ENCODE measurements at places on chromosomes 1 and 21.

DNA sequence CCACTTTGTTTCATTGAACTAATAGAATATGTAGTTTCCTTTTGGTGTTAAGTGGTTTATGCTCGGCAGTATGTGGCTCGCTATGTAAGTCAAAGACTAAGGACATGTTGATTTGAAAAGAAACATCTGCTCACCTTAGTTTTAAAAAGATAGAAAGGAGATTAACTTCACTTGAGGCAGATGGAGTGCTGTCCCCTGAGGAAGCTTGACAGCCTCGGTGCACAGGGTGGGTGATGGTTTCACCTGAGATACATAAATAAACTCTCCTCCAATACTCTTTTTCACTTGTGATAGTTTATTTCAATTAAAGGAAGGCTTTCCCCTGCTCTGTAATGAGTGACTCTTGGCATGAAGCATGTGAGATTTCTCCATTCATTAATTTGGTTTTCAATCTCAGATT lies 70.8 kb upstream of the FMN2 start:
- no peaks in the 10 kb centered on the region for H3K27me3 ChIP-seq
- no peak overlapping the region for H3K4me3 ChIP-seq
- no peaks in the 10 kb centered on the region for H3K36me3 ChIP-seq
- no peak overlapping the region for H3K27ac ChIP-seq

DNA sequence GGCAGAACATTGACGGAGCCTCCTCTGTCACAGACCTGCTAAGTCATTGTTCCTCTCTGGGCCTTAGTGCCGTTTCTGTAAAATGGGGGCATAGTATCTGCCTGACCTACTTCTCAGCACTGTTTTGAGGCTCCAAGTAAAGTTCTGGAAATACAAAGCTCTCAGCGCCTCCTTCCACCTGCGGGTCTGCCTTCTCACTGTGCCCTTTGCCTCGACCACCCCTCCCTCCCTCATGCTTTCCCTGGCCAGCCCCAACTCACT lies 15.4 kb upstream of the WASF2 start:
- H3K4me3 ChIP-seq, result no peak overlapping the region
- DNase-seq, result no peak
- H3K27me3 ChIP-seq, result no peaks in the 10 kb centered on the region

DNA sequence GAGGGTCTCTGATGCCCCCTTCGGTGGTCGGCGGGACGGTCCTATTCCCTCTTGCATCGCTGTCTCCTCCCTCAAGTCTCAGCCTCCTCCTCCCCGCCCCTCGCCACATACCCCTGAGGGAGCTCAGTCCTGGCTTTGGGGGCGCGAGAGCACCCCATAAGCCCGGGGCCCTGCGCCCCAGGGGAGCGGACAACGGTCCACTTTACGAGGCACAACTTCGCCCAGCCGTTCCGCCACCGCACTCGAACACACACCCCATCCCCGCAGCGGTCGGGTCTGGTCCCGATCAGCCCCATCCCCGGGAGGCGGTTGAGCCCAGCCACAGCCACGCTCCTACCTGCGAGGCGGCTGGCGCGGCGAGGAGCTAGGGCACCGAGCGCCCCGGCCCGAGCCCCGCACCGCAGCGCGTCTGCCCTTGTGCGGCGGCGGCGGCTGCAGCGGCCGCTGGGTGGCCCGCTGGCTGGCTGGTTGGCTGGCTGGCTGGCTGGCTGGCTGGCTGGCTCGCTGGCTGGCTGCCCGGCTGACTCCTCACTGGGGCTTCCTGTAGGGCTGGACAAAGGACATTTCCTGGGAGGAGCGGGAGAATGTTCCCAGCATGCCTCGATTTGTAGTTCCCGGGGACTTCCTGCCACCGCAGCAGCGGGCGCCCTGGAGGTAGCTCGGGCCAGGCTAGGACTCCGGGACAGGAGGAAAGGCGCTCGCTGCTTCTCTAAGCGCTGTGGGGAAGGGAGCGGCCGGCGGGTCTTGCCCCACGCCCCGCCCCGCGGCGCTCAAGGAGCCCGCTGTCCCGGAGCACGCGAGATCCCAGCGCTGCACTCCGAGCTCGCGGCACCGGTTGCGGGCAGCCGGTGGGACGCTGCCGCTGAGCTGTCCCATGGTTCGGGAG lies at the start of gene ZNF697:
ZNF697 (minus strand) TSS at position 533 of the 886 bp plus-strand sequence. CDS start 22,166 bp downstream, outside the sequence.
- peaks cover 21% of the 10 kb centered on the region for H3K27me3 ChIP-seq
- H3K4me1 ChIP-seq, result peaks cover 15% of the 10 kb centered on the region
- H3K4me3 ChIP-seq, result peak within 1 kb of the TSS; percentile 99
- H3K27ac ChIP-seq, result no peak within 1 kb of the TSS

GRCh38 chr1:11749203-11749689 lies 12.7 kb upstream of the C1orf167 start:
- no peaks in the 10 kb centered on the region for H3K36me3 ChIP-seq
- H3K4me1 ChIP-seq, result peaks cover 14% of the 10 kb centered on the region
- peak; percentile 49 for DNase-seq
- no peak overlapping the region for H3K4me3 ChIP-seq
- no peaks in the 10 kb centered on the region for H3K27me3 ChIP-seq

DNA sequence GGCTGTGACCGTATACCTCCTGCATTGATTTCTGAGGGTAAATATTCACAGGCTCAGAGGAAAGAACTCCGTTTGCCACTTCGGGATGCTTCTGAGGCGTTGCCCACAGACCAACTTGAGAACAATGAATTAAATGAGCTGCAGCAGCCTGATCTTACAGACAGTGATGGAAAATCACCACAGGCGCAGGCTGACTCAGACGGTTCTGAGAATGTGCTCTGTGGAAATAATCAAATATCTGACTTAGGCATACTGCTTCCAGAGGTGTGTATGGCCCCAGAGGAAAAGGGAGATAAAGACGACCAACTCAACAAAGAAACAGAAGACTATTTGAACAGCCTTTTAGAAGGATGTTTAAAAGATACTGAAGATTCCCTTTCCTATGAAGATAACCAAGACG lies 76.7 kb upstream of the SCCPDH start:
- no peak for DNase-seq
- H3K27ac ChIP-seq, result no peak overlapping the region
- no peak overlapping the region for H3K4me3 ChIP-seq
- peaks cover 3% of the 10 kb centered on the region for H3K36me3 ChIP-seq

- no peak overlapping the region for H3K4me3 ChIP-seq
- no peaks in the 10 kb centered on the region for H3K4me1 ChIP-seq
- DNase-seq, result no peak
- H3K27ac ChIP-seq, result no peak overlapping the region
These were observed 135.6 kb upstream of the GJB5 start for GRCh38 chr1:34619256-34619655.

DNA sequence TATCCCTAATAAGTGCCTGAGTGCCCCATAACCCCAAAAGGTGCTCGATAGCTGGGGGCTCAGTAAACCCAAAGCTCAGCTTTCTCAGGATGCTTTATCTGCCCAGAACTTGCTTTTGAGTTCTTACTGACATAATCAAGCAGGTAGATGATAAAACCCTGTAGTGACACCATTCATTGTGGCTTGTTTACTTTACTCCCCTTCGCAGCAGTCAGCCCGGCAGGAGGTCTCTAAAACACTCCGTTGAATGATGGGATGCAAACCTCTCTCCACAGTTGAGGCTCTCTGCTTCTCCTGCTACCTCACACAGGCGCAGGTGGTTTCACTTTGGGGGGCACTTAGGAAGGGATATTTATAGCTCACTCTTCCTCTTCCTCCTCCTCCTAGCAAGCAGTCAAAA lies 349.4 kb downstream of the HLX start:
- DNase-seq, result peak; percentile 33
- H3K27ac ChIP-seq, result no peak overlapping the region
- peaks cover 14% of the 10 kb centered on the region for H3K4me1 ChIP-seq
- H3K36me3 ChIP-seq, result no peaks in the 10 kb centered on the region

GRCh38 chr1:198283222-198283621 lies 126.4 kb downstream of the NEK7 start:
- H3K4me3 ChIP-seq, result no peak overlapping the region
- H3K36me3 ChIP-seq, result no peaks in the 10 kb centered on the region
- no peaks in the 10 kb centered on the region for H3K4me1 ChIP-seq
- no peaks in the 10 kb centered on the region for H3K27me3 ChIP-seq
- H3K27ac ChIP-seq, result no peak overlapping the region

DNA sequence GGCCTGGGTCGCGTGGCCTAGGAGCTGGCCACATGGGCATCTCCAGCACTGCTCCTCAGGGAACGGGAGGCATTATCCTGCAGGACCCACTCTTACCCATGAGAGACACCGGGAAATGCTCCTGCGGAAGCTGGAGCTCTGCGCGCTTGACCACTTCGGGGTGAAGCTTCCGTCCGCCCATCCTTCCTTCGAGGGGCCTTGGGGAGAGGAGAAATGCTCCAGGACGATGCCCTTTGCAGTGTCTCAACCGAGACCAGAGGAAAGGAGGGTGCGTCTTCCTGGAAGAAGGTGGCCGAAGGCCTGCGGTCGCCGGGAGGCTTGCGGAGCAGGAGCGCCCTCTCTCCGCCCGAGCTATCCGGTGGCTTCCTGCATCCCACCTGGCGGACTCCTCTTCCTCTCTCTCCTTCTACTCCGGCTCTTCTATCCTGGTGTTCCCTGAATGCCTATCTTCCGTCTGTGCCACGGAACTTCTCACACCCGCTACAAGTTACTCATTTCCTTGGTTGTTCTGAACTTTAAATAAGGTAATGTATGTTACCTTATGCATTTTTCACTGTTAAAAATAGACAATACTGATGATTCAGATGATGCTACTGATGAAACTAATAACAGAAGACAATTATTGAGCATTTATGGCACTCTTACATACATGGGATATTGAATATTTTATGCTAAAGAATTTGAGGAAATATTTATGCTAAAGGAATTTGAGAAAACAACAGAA lies 91.4 kb downstream of the PRKAB2 start:
- no peak overlapping the region for H3K27ac ChIP-seq
- H3K4me1 ChIP-seq, result no peaks in the 10 kb centered on the region
- no peak for DNase-seq

- no peaks in the 10 kb centered on the region for H3K4me1 ChIP-seq
- H3K27ac ChIP-seq, result no peak overlapping the region
- no peak overlapping the region for H3K4me3 ChIP-seq
- no peaks in the 10 kb centered on the region for H3K27me3 ChIP-seq
These were observed 19.5 kb upstream of the MFN2 start for GRCh38 chr1:11960715-11961114.

DNA sequence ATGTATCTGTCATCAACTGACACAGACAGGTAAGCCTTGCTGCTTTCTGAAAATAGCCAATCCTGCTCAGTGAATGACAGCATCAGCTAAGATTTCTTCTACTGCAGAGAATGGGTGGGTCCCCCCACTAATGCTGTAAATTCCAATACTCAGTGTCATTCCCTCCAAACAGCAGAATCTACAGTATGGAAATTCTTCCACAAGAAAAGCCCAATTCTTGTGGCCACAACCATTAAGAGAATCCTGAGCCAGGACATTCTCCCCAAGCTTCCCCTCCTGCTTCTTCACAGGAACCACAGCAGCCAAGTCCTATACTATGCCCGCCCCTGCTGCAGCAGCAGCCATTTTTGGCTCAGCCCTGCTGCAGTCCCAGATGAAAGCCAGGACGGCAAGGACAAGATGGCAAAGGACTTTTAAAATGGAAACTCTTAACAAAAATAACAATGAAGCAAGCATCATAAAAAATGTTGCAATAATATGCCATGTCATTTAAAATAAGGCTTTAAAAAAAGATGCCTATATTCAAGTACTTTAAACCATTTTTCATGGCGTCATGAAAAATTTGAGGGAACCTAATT lies 26.8 kb downstream of the EIF4G3 start:
- peak; percentile 22 for DNase-seq
- peak overlapping the region; percentile 53 for H3K27ac ChIP-seq
- H3K36me3 ChIP-seq, result peaks cover 5% of the 10 kb centered on the region
